A549 treated with dexamethasone at 1 μM for 4 hours (cell line): ENCODE measurements at places on chromosomes 3 and 15. TPM values are rescaled to one million over a fixed set of nuclear protein-coding genes. Genes with fewer than 3 reads are reported as not detected.

The TMEM207 gene
- not detected in 5 replicates for total RNA-seq

The RTP4 gene
- not detected in 5 replicates for total RNA-seq

The TMEM212 gene
- not detected in 5 replicates for total RNA-seq

The RTP3 gene
- total RNA-seq = not detected in 5 replicates

The KNG1 gene
- 0.07 TPM in 1 of 5 replicates, not detected in the others for total RNA-seq

The IL16 gene
- total RNA-seq = 0.18 to 0.29 TPM in 2 of 5 replicates, not detected in the others

The FYCO1 gene
- 4.7 to 6.5 TPM (median 5.9 TPM) in 5 replicates for total RNA-seq

The FSIP1 gene
- total RNA-seq = 0.58 to 1.2 TPM (median 0.95 TPM) in 5 replicates

The MAGEL2 gene
- not detected in 5 replicates for total RNA-seq

The ALG1L2 gene
- not detected in 5 replicates for total RNA-seq
